Gastroesophageal sphincter (tissue), 4 donors: ENCODE measurements at places on chromosomes 13 and 19. TPM values are rescaled to one million over a fixed set of nuclear protein-coding genes. Genes with fewer than 3 reads are reported as not detected.

Gene PSG1
- total RNA-seq: not detected

GRCh38 chr19:17797424-17798201 lies 2.7 kb downstream of the B3GNT3 start:
- no peak for ATAC-seq

- peak; percentile 0 for ATAC-seq
Measured at GRCh38 chr19:3506384-3507340, 551 bp downstream of the FZR1 start.

GRCh38 chr13:30294004-30294403 lies 13.3 kb downstream of the KATNAL1 start:
- ATAC-seq: no peak

- ATAC-seq: no peak
Measured at GRCh38 chr19:54208784-54209057, 8.1 kb downstream of the RPS9 start.

DNA sequence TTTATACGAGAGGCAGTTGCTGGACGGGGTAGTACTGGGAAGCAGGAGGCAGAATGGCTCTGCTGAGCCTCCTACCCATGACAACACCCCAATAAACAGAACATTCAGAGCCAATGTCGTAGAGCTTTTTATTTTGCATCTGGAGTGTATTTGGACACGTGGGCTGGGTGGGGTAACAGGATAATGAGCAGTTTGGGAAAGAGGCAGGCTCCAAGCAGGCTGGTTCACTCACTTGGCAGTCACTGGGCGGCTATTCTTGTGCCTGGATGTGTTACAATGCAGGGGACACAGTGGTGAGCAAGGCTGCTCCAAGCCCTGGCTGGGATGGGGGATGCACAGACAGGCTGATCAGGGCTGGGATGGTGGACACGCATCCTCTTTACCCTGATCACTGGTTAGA lies 9.5 kb downstream of the ACTMAP start:
- ATAC-seq: peak; percentile 84

Gene N4BP2L2
- 287 TPM for total RNA-seq

Gene BSG
- total RNA-seq: 375 TPM

DNA sequence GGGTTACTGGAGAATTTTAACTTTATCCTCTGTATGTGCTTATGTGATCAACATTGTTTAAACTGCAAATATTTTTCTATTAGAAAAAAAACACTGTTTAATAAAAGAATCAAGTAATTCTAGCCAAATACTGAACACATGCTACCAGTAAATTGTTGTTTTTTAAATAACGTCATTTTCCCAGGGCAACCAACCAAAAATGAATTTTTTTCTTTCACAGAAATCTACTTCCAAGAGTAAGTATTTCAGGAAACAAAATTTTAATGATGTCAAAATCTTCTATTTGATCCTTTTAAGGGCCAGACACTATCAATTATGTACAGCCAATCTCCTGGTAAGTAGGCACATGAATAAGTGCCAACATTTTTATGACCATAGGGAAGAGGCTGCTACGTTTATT lies 57.1 kb downstream of the TUBGCP3 start:
- no peak for ATAC-seq

Gene MAG
- total RNA-seq: not detected

DNA sequence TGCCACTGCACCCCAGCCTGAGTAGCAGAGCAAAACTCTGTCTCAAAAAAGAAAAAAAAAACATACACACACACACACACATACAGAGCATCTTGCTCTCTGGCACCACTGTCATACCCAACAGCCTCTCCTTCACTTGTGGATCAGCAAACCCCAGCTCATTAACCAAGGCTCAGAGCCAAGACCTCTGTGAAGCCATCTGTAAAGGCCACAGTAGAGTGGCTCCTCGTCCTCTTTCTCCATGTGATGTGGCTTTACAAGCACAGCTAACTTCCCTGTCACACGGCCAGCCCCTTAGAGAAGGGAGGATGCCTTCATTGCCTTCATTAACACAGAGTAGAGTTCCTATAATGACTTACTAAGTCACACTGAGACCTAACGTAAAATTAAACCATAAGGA lies 62.7 kb upstream of the LSM14A start:
- ATAC-seq: no peak
